ENCODE measurements at places on chromosomes 1 and 21. TPM values are rescaled to one million over a fixed set of nuclear protein-coding genes. Genes with fewer than 3 reads are reported as not detected.

TIE1 gene
- not detected for total RNA-seq

TMEM269 gene
- under 0.01 TPM for total RNA-seq

KLF17 gene
- total RNA-seq: 0.36 TPM

DMRTA2 gene
- under 0.01 TPM for total RNA-seq

PRAMEF26 gene
- total RNA-seq: not detected

PLCH2 gene
- total RNA-seq: not detected

GPR3 gene
- under 0.01 TPM for total RNA-seq

HSPA6 gene
- total RNA-seq: 0.88 TPM

CHRM3 gene
- total RNA-seq: 0.29 TPM

NEXN gene
- total RNA-seq: 7.7 TPM

SNAP47 gene
- total RNA-seq: 51.4 TPM

Measured in osteoblast (primary cell).